ENCODE measurements at places on chromosomes 1 and 21.
A peak's percentile ranks its signal among the peaks of the same experiment; 100 is the strongest.

DNA sequence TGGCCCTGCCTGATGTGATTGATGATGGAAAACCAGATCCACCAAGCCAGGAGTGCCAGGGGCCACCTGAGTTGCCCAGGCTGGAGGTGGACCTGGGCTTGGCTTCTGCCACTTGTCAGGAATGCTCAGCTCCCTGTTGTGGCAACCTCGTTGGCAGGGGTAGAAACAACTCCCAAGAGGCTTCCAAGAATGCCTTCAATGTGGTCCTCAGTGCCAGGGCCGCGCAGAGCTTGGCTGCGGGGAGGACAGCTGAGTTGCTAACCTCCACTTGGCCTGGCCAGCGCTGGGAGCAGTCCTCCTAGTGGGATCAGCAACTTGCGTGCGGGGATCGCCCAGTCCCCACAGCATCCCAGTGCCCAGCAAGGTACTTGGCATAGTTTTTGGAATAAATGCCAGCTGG, 9.0 kb downstream of the MYOM3 start:
- no peak for DNase-seq

GRCh38 chr1:62341089-62341488, 21.9 kb upstream of the KANK4 start:
- DNase-seq = no peak

- no peak for DNase-seq
These were observed 14.1 kb upstream of the A3GALT2 start for GRCh38 chr1:33335020-33335419.

DNA sequence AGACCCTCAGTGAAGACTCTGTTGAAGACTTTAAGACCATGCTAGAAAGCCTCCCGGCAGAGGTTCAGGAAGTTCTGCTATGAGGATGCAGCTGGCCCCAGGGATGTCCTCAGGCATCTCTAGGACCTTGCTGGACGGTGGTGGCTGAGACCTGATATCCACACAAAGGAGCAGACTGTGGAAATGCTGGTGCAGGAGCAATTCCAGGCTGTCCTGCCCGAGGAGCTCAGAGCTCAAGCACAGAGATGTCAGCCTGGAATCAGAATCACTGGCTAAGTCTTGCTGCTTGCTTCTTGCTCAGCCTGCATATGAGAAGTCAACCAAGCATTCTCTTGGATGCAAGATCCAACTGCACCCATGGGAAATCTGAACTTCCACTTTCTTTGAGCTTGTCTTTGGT, 22.0 kb upstream of the CDC42 start:
- DNase-seq = no peak

DNA sequence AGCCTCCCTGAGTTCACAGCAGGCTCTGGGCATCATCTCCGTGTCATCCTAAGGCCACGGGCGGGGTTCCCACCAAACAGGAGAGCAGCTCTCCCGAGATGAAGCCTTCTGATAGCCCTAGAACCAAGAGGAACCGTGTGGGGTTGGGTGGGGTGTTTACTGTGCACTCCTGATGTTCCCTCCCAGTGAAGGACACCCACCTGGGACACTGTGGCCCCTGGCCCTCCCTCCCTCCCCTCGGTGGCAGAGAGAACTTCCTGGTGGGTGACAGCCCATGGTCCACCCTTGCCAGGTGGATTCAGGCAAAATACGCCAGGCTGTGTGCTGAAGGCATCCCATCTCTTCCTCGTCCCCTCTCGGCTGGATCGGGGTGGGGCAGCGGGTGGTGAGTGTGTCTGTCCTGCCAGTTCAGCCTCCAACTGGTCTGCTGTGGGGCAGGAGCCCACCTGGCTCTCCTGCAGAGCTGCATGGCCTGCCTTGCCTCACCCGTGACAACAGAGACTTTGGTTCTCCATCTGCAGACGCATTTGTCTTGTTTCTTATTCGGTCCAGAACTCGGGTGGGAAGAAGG, 15.6 kb upstream of the C1orf174 start:
- DNase-seq = no peak

DNA sequence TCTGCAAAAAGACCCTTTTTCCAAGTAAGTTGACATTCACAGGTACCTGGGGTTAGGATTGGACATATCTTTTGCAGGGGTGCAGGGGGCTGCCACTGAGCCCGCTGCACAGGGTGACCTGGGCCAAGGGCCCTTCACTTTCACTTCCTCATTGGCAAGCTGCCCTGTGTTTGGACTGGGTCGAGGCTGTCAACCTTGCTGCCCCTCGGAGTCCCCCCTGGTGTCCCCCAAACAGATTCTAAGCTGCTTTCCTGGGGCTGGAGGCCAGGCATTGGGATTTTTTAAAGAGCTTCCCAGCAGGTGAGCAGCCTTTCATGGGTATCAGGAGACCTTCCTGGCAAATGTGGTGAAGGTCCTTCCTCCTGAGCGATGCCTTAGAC, 7.9 kb upstream of the UMODL1 start:
- DNase-seq = no peak

- peak; percentile 55 for DNase-seq
These were observed 1.2 kb upstream of the RNF11 start for GRCh38 chr1:51234721-51235425.

DNA sequence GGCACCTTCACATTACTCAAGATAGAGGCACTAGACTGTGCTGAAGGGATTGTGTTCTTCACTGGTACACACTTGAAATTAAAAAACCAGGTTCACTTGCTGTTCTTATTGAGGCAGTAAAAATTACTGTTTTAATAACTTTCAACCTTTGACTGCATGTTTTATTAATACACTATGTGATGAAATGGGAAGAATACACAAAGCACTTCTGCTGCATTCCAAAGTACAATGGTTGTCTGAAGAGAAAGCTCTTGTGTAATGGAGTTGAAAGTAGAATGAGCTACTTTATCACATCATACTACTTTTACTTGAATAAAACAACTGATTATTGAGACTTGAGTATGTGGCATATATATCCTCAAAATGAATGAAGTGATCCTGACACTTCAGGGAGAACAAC, 49.7 kb downstream of the LRRC8C start:
- DNase-seq = no peak

- DNase-seq = no peak
These were observed 204.7 kb upstream of the EDN2 start for GRCh38 chr1:41689139-41689538.

- no peak for DNase-seq
These were observed 29.8 kb upstream of the KIAA0040 start for GRCh38 chr1:175222296-175222938.

Data from ovary (tissue), 10 donors.